ENCODE measurements at places on chromosomes 11 and 22. TPM values are rescaled to one million over a fixed set of nuclear protein-coding genes. Genes with fewer than 3 reads are reported as not detected.

DNA sequence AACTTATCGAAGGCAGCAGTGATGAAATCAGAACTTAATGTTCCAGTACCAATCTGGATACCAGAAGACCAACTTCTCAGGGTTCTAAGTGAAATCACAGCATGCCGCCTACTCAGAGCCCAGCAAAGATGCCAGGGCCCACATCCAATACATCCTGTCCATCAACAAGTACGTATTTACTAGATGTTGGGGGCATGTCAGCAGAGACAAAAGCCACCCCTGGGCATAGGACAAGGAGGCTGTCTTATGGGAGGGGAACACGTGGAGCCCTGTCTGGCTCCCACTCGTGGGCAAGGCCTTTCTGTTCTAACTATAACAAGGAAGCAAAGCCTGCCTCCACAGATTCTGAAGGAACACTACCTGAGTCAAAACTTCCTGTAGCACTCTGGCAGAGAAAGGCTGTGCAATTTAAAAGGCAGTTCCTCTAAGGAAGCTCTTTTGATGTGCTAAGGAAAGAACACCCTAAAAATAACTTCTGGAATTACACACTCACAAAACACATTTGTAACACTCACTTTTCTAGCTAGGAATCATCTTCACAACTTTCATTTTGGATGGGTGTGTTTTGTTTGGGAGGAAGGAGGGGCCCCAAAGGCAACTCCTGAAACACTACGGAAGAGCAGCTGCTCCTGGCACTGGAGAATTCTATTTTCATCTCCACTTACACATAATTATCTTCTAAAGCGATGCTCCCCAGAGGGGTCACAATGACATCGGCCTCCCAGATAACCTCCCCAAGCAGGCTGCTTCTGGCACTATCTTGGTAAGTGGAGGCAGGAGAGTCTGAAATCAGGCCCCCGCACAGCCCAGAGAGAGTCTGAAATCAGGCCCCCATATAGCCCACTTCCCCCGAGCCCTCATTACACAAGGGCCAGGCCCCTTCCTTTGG, 14.2 kb downstream of the SMCO4 start:
- peaks cover 10% of the 10 kb centered on the region for H3K4me1 ChIP-seq
- DNase-seq: no peak
- peak overlapping the region; percentile 90 for H3K27ac ChIP-seq
- H3K4me3 ChIP-seq: no peak overlapping the region
- H3K27me3 ChIP-seq: no peaks in the 10 kb centered on the region

GRCh38 chr22:44807915-44808690, 55.7 kb downstream of the ARHGAP8 start:
- DNase-seq: no peak
- H3K4me3 ChIP-seq: no peak overlapping the region
- no peaks in the 10 kb centered on the region for H3K27me3 ChIP-seq
- H3K4me1 ChIP-seq: no peaks in the 10 kb centered on the region

- H3K27ac ChIP-seq: no peak overlapping the region
- peak overlapping the region; percentile 33 for H3K4me3 ChIP-seq
- DNase-seq: no peak
- H3K36me3 ChIP-seq: no peaks in the 10 kb centered on the region
- no peaks in the 10 kb centered on the region for H3K27me3 ChIP-seq
Observed at GRCh38 chr11:10566257-10566957, 2.1 kb downstream of the LYVE1 start.

- no peak for DNase-seq
- H3K4me3 ChIP-seq: no peak overlapping the region
- no peaks in the 10 kb centered on the region for H3K27me3 ChIP-seq
- no peaks in the 10 kb centered on the region for H3K4me1 ChIP-seq
- no peaks in the 10 kb centered on the region for H3K36me3 ChIP-seq
- peak overlapping the region; percentile 72 for H3K27ac ChIP-seq
Observed at GRCh38 chr22:32050678-32051515, 7.8 kb downstream of the SLC5A1 start.

GRCh38 chr11:34744511-34744910, 123.6 kb downstream of the EHF start:
- H3K36me3 ChIP-seq: no peaks in the 10 kb centered on the region
- no peak for DNase-seq
- peaks cover 5% of the 10 kb centered on the region for H3K4me1 ChIP-seq
- H3K27ac ChIP-seq: no peak overlapping the region
- H3K4me3 ChIP-seq: no peak overlapping the region

The OR52A1 gene
- not detected for total RNA-seq
